Upper lobe of left lung (tissue), 6 donors: ENCODE measurements at places on chromosomes 1 and 21.
A peak's percentile ranks its signal among the peaks of the same experiment; 100 is the strongest.

DNA sequence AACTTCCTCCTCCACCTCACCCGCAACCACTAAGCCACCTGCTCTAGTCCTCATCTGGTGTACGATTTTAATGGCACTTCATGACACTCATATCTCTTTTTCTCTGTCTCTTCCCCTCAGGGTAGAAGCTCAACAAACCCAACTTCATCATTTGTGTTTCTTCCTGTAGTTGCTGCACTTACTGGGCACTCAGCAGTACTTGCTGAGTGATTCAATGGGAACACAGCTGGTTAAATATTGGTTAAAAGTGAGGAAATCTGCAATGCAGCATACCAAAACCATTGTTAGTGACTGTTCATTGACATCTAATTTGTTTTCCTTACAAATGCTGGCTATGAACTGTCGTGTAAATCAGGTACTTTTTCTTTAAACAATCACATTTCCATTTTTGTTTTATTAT, 541.1 kb upstream of the PRMT6 start:
- no peak for DNase-seq

GRCh38 chr21:28818663-28819278, 173.9 kb downstream of the LTN1 start:
- DNase-seq: no peak

GRCh38 chr1:32622806-32623681, 27.3 kb downstream of the ZBTB8OS start:
- no peak for DNase-seq

GRCh38 chr1:125080077-125080476, 3895.3 kb downstream of the SRGAP2C start:
- DNase-seq: no peak

- DNase-seq: no peak
These were observed 55.6 kb upstream of the FBXO28 start for GRCh38 chr1:224058303-224058702.

DNA sequence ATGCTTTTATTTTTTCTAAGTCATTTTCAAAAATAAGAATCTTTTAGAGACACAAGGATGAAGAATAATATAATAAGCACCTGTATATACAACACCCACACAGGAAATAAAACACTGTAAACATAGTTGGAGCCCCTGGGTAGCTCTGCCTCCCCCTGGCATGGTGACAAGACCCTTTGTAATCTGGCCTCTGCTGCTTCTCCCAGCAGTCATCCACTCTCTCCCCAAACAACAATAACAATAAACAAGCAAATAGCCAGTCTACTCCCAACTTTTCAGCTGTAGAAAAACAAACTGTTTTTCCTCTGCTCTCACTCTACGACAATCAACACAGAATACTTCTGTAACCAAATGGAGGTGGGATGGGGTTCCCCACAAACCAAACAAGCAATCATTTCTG, 110.1 kb downstream of the CSMD2 start:
- DNase-seq: no peak

DNA sequence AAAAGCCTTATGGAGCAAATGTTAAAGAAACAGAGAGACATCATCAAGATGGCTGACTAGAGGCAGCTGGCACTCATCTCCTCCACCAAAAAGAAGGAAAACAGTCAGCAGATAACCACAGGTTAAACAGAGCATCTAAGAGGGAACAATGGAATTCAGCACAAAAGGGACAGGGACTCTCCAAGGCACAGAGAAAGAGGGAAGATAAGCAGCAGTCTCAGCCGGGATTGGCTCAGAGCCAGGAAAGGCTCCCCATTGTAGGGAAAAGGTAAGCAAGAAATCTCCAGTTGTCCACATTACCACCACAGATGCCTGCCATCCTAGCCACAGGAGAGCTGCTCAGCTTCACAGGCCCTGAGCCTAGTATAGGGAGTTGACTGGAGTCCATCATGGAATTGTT, 605.5 kb downstream of the SMYD3 start:
- DNase-seq: no peak

DNA sequence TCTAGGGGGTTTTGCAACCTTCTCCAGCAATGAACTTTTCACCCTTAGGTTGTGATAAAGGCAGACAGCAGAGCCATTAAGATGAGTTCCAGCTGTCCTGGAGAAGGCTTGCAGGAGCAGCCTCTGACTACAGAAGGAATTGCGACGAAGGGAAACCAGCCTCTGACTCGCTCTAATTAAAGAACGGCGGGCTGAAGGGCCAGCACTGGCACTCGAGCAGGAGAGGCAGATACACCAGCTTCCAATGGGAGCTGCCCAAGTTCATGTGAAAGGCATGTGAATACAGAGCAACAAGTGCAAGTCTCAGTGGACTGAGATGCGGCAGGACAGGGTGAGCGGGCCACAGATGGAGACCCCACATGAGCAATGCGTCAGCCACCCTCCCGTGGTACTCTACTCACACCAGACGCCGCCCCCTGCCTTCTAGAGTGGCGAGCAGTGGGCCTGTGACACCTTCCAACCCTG, 15.7 kb downstream of the RCC2 start:
- no peak for DNase-seq

GRCh38 chr1:54178296-54179070, 21.3 kb downstream of the CYB5RL start:
- peak; percentile 26 for DNase-seq

- no peak for DNase-seq
These were observed 155.5 kb downstream of the KCNH1 start for GRCh38 chr1:210978316-210978973.

DNA sequence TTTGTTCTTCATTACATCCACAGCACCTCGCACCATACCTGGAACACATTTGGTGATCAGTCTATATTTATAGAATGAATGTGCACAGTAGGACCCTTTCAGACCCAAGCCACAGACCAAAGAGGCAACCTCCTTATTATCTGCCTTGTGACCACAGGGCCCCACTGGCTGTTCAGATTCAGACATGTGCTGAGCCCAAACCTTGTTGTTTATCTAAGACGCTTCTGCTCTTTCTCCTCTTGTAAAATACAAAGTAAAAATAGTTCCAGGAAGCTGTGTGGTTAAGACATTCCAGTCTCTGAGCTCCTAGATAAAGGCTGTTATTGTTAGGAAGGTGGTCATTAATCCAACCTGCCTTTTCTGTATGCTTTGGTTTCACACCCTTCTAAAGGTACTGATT, 3.6 kb upstream of the SCMH1 start:
- DNase-seq: no peak

DNA sequence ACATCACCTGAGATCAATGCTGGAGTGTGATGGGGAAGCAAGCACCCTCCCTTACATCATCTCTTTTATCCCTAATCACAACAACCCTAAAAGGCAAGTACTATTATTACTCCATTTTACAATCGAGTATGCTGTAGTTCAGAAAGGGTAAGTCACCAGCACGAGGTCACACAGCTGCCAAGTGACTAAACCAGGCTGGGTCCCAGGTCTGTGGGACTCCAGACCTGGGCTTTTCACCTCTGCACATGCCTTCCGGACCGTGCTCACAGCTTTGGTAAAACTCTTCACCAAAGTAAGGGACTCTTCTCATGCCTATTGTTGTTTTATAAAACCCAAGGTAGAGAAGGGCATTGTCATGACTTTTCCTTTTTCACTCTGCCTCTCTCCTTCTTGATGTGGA, 130.9 kb downstream of the DMRTB1 start:
- no peak for DNase-seq

DNA sequence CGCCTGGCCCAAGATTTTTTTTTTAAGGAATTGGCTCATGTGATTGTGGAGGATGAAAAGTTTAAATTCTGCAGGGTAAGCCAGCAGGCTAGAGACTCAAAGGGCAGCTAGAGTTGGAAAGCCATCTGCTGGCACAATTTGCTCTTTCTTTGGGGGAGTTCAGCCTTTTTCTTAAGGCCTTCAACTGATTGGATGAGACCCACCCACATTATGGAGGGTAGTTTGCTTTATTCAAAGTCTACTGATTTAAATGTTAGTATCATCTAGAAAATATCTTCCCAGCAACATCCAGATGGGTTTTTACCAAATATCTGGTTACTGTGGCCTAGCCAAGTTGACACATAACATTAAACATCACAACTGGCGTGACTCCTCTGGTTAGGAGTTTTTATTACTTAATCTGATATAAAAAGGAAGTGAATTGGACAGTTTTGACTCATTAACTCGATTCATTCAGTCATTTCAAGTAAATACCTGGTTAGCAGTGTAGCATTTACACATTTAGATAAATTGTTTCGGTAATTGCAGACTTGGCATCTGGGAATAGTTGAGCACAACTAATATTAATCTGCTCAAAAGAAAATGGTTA, 12.4 kb downstream of the HOOK1 start:
- DNase-seq: no peak

- DNase-seq: no peak
These were observed 4.4 kb downstream of the LYPD8 start for GRCh38 chr1:248751142-248751541.

DNA sequence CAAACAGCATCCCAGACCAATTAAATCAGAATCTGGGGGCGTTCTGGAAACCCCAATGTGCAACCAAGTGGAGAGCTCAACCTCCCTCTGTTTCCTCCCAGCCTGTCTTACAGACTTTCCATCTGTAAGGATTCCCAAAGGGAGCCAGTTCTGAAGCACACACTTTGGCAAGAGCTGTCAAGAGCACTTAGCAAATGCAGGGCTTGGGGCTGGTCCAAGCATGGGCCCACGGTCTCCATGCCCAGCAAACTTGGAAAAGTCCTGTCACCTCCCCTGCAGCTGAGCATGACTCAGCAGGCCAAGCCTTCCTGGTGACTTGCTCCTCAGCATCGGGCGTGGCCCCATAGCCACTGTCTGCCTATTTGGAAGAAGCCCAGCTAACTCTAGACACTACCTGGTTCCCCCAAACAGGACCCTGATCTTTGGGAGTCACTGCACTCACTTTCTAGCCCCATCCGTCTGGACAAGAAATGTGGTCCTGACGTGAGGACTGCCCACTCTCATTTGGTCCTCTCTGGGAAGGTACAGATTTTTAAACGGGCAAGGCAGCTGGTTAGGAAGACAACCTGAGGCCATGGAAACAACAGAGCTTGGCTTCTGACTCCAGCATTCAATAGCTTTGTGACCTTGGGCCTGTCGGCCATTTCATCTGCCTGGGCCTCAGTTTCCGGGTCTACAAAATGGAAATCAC, 16.9 kb downstream of the SLC2A1 start:
- DNase-seq: no peak

DNA sequence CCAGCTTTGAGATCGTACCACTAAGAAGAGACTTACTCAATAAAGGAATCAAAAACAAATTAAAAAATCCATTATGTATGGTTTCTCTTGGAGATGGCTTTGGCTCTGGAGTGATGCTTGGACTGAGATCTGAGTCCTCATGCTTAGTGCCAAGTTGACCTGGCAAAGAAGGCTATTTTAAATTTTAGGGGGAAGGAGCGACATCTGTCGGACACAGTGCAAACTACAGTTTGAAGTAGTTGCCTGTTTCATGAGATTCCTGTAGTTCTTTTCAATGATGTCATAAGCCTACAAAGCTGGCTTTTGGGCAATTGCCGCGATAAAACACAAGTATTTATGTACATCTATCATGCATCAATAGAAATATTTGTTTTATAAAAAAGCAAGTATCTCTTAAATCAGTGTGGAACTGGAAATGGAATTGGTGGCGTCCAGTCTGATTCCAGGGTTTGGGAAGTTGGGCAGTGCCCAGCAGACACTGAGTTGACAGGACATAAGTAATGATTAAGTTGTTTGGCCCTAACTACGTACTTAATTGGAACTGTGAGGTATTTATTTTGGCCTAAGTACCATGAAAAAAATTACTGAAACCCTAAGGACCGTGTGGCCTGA, 50.0 kb downstream of the TBCE start:
- peak; percentile 30 for DNase-seq

DNA sequence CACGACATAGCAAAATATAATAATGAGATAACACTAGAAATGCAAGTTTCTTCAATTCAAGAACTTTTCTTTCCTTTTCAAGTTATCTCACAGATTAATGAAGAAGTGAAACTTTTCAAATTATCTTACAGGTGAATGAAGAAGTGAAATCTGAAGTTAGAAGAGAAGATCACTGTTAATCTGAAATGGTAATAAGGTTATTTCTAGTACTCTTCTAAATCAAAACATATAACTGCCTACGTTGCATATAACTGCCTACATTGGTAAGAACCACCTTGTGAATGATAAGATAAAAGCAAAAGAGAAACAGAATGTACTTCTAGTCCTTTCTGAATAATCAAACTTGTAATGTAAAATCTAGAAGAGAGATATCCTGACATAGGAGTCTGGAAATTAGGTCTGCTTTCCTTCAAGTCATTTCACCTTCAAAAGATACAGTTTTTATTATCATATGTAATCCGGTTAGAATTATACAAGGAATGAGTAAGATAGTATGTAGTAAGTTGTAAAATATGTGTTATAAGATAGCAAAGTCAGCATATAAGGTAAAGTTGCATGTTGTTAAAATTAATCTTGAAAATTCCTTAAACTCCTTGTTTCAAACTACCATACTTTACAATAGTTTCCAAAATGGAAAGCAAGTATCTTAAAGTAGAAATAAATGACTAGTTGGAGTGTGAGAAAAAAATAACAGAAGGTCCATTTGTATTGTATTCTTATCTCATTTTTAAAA, 522.4 kb upstream of the ZRANB2 start:
- no peak for DNase-seq

DNA sequence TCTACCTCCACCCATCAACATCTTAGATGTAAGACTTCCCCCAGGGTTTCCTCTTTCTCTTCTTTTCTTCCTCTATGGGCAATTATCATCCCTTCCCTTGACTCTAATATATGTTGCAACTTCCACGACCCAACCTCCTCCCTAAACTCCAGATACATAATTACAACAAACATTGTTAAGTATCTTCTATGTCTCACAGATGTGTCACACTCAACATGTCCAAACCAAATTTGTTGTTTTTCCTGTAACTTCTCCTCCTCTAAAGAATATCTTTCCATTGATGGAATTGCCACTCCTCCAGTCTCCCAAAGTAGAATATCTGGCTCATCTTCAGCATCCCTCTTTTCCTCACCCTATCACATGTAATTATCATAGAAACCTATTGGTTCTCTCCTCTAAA, 314.2 kb downstream of the RWDD3 start:
- DNase-seq: no peak

DNA sequence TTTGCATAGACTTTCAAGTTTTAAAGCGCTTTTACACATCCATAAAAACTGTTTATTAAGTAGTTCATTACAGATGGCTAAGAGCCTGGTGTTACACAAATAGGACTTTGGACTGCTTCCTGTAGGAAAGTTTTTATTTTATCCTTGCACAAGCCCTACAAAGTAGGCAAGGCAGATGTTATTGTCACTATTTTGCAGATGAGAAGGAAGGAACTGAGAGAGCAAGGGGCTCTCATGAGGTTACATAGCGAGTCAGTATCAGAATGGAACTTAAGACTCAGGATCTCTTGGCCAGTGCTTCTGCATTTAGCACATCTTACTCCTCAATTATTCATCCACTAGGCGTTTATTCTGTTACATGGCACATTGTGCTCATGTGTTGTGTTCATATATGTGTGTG, 2.6 kb upstream of the MAPKAPK2 start:
- no peak for DNase-seq

DNA sequence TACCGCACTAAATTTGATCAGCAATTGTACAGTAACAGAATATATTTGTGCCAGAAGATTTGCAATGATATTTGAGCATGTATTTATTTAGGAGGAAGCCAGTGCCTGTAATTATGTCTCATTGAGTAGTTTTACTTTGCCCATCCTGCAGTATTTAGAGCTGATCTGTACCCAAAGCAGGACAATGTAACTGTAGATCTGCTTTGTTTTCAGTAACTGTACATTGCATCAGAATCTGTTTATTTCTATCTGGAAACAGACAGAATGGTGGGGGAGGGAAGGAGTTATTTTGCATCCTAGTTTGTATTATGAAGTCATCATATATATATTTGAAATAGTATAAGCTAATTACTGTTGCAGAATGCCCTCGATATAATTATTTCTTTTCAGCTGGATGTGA, 36.2 kb upstream of the LRRC8C start:
- no peak for DNase-seq
